Suprapubic skin (tissue), 4 donors: ENCODE measurements at places on chromosomes 6 and 20.

GRCh38 chr20:44850272-44850671 is 35.2 kb upstream of the YWHAB start:
- DNase-seq, result no peak

GRCh38 chr20:15862178-15862577 is 711.1 kb downstream of the KIF16B start:
- no peak for DNase-seq

GRCh38 chr20:43191946-43192863 is 2.5 kb upstream of the PTPRT start:
- no peak for DNase-seq

- DNase-seq, result no peak
Measured at GRCh38 chr20:31922181-31922580, 29.7 kb downstream of the PDRG1 start.

- peak; percentile 91 for DNase-seq
Measured at GRCh38 chr6:146857180-146857979, 258.6 kb downstream of the ADGB start.

GRCh38 chr6:25279748-25280343 is 672 bp downstream of the CARMIL1 start:
- DNase-seq, result peak; percentile 80

DNA sequence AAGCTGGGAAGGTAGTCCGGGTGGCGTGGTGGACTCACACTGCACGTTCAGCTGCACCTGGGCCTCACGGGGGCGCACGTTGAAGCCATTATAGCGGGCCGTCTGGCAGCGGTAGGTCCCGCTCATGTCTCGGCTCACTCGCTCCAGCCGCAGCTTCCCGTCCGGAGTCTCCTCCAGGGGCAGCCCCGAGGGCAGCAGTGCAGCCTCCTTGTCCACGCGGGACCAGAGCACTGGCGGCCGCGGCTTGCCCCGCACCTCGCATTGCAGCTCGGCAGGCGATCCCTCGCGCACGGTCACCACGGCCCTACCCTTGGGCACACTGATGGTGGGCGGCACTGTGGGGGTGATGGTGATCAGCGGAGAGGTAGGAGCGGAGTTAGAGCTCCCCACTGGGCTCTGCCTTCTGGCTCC is 47.6 kb downstream of the MDGA1 start:
- DNase-seq, result no peak

DNA sequence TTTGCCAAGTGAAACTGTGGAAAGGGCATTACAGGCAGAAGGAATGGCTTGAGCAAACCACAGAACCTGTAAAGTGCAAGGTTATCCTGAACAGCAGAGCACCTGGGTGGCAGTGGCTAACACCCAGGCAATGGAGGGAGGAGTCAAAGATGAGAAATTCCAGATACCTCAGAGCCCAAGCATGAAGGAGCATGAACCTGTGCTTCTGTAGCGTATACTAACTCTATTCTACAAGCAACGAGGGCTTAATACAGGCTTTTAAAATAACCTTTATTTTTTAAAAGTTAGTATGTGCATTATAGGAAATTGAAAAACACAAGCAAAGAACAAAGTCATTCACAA is 77.0 kb downstream of the CNBD2 start:
- DNase-seq, result no peak

GRCh38 chr6:144845186-144845585 is 560.1 kb downstream of the UTRN start:
- DNase-seq, result no peak

DNA sequence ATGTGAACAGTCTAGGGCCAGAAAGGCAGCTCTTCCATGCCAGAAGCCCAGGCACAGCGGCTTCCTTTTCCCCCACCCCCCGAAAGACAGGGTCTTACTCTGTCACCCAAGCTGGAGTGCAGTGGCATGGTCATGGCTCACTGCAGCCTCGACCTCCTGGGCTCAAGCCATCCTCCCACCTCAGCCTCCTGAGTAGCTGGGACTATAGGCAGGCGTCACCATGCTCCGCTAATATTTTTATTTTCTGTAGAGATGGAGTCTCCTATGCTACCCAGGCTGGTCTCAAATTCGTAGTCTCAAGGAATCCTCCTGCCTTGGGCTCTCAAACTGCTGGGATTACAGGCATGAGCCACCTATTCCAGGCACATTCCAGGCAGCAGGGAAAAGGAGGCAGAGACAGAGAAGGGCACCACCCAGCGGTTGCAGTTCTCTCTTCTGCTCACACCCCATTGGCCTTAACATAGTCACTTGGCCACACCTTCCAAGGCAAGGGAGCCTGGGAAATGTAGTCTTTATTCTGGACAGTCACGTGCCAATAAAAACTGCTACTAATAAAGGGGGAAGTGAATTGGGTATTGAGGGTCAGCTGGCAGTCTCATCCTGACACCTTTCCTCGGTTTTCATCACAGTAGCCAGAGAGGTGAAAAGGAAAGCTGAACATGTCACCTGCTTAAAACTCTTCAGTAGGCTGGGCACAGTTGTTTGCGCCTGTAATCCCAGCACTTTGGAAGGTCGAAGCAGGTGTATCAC is 205.9 kb downstream of the ZMYND8 start:
- DNase-seq, result no peak

DNA sequence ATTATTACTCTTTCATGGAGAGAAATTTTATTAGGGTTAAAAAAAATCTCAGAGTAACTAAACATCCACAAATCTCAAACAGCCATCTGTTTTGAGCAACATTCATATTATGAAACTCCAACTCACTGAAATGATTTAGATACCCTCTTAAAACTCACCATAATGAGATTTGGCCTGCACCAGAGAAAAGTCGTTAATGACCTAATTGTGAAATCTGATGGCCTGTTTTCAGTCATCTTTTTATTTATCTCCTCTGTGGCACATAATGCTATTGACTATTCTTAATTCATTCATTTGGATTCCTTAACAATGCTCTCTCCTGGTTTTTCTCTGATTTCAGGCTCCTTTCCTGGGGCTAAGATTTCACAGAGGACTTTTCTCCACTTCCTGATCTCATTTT is 192.7 kb downstream of the RNF144B start:
- no peak for DNase-seq

DNA sequence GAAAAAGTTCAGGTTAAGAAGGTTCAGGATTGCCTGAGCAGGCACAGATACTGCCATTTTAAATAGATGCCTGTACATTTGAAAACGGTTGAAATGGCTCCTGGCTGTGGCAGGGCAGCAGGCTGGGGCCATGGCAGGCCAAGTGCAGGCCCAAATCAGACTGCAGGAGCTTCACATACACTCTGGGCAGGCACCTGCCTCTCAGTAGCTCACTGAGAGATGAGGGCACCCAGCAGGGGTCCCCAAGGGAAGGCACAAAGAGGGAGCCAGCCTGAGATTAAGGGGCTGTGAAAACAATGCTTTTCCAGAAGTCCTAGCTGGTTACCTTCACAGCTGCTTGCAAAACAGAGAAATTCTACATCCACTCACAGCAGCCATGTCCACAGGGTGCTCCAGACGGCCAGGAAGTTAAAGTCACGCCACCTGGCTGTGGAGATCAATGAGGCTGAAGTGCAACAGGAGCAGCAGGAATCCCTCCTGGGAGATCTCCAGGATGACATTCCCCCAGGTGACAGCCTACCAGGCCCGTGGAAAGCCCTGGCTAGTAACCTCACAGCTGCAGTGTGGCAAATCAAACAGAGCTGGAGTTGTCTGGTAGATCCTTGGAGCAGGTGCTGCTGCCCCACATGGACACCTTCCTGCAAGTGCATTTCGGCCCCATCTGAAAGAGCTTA is 6.2 kb upstream of the RAET1E start:
- peak; percentile 18 for DNase-seq

- no peak for DNase-seq
Measured at GRCh38 chr6:138803331-138803730, 7.4 kb downstream of the ECT2L start.

DNA sequence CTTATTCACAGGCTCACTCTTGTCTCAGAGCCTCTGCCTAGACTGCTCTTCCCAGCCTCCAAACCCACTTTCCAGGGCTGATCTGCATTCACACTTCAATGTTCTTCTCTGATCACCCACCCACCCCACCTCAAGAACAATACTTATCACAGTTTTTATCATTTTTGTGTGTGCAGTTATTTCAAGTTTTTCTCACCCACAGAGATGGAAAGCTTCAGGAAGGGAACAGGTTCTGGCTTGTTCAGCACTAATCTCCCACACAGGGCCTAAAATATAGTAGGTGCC is 160.9 kb downstream of the MRPL14 start:
- DNase-seq, result no peak

DNA sequence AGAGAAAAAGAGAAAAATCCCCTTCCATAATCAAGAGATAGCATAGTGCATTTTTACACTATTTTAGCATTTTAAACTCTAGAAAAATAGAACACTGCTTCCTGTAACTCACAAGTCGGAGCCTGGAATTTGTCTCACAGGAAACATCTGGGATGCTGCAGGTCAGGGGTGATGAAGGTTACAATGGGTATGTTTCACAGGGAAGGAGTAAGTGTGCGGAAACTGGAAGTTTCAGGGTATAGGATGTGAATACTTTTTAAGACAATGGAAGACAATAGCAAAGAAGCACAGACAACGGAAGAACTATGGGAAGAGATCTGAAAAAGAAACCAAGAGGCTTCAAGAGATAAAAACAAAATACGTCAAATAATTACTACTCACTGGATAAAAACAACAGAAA is 361.0 kb upstream of the MARCKS start:
- no peak for DNase-seq

DNA sequence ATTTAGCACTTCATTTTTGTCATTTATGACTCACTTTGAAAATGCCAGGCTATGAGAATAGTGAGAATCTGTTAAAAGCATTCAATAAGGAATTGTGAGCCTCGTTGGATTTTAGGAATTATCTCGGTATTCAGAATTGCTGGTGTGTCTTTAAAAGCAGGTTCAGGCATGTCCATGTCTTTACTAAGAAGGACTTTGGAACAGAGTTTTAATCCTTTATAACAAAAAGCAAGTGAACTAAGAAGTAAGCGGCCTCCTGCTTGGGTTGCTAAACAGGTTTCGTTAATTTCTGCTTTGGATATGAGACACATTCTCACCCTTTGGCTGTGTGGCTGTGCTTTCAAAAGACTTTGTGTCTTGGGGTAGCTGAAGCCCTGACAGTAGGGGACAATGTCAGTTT is 74.9 kb downstream of the IGF2R start:
- DNase-seq, result no peak

GRCh38 chr6:156510242-156510641 is 266.9 kb upstream of the ARID1B start:
- DNase-seq, result no peak

GRCh38 chr20:37243937-37244571 is 17.6 kb downstream of the GHRH start:
- no peak for DNase-seq

DNA sequence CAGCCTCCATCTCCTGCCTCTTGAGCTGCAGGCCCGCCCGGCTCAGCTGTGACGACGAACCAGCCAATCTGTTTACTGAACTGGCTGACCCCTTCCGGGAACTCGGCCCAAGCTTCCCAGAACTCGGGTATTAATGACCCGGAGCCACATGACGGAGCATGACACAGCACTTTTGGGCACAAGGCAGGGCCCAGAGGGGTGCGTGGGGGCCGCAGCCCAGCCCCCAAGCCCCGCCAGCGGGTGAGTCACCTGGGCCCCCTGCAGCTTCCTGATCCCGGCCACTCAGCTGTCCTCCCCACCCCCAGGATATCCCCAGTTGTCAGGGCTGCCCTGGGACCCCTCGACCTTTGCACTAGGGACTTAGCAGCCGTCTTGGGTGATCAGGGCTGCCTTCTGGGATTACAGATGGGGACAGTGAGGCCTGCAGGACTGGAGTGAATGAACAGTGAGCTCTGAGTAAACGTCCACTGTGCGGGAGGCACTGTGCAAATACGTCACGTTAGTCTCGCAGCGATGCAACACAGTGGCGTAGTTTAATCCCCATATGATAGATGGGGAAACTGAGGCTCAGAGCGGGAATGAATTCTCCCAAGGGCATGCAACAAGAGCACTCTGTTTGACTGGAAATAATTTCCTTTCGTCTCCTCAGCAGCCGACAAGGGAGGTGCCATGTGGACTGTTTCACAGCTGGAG is 102.1 kb downstream of the CEBPB start:
- DNase-seq, result peak; percentile 97

- no peak for DNase-seq
Measured at GRCh38 chr6:154768280-154768679, 35.1 kb downstream of the SCAF8 start.

- no peak for DNase-seq
Measured at GRCh38 chr6:6575143-6575542, 13.4 kb upstream of the LY86 start.

DNA sequence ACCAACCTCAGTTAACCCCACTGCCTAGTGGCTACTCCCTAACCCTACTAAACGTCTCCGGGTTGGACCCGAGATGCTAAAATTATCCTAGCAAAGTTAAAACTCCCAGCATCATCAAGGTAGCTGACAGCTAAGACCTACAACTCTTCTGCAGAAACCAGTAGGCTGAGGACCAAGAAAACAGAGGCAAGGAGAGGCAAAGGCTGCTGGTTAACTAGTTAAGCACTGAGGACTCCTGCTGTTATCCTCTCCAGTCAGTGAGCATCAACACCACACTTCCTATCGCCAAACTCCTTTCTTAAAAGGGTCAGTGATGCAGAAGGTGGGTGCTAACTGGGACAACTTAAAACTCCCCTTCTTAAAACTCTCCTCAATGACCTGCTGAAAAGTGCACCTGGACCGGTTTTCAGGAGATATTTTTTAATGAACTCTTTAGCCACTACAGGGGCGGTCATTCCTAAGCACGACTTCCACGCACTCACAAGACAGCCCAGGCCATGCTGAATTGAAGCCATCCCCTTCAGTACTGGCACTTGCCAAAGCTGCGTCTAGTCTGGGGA is 1.7 kb downstream of the TRERF1 start:
- DNase-seq, result peak; percentile 3

GRCh38 chr6:154402081-154402780 is 45.6 kb upstream of the IPCEF1 start:
- no peak for DNase-seq

- DNase-seq, result no peak
Measured at GRCh38 chr6:89098461-89098860, 17.9 kb downstream of the PNRC1 start.
